ENCODE measurements at places on chromosomes 4 and X. TPM values are rescaled to one million over a fixed set of nuclear protein-coding genes. Genes with fewer than 3 reads are reported as not detected.

Gene GCNA
- total RNA-seq, result 3.6 TPM

Gene PLXNB3
- total RNA-seq, result 1.9 TPM

Gene HMGN5
- total RNA-seq, result 2.3 TPM

Gene NMU
- not detected for total RNA-seq

Gene GYG2
- total RNA-seq, result not detected

Gene SSX2B
- not detected for total RNA-seq

Gene PAGE4
- total RNA-seq, result not detected

Gene KIAA1210
- not detected for total RNA-seq

Gene EBP
- total RNA-seq, result 305 TPM

Gene PNMA6F
- total RNA-seq, result not detected

Gene BCORL1
- 7.4 TPM for total RNA-seq

Gene REPS2
- total RNA-seq, result 0.36 TPM

Gene PCDH18
- total RNA-seq, result 0.09 TPM

Gene USP51
- total RNA-seq, result 2.0 TPM

Gene DUX4
- 0.09 TPM for total RNA-seq

Gene GC
- total RNA-seq, result not detected

Gene DMRTC1B
- not detected for total RNA-seq

Gene F9
- total RNA-seq, result not detected

Gene TCEAL6
- total RNA-seq, result not detected

Gene EFHC2
- 0.27 TPM for total RNA-seq

Gene CPXCR1
- not detected for total RNA-seq

Gene NEUROG2
- total RNA-seq, result not detected

Gene SERTM2
- not detected for total RNA-seq

Gene EGFL6
- 9.2 TPM for total RNA-seq

Gene SGCB
- total RNA-seq, result 17.7 TPM

Gene JADE3
- total RNA-seq, result 1.1 TPM

Gene CT45A1
- not detected for total RNA-seq

Gene POU3F4
- total RNA-seq, result not detected

Gene PDHA2
- total RNA-seq, result not detected

Gene NPY2R
- total RNA-seq, result not detected

Gene NPY5R
- not detected for total RNA-seq

Gene SHISA3
- 0.18 TPM for total RNA-seq

Gene RWDD4
- 14.1 TPM for total RNA-seq

Gene CRLF2
- total RNA-seq, result 11.5 TPM

Gene COL4A5
- not detected for total RNA-seq

All from T-helper 2 cell treated with Interferon-gamma antibody and Interleukin-4, amounts not matched to agents 100 ng/mL and 5 ng/mL, for 36 hours (primary cell).